ENCODE measurements at places on chromosomes 7 and 10.
A peak's percentile ranks its signal among the peaks of the same experiment; 100 is the strongest.

DNA sequence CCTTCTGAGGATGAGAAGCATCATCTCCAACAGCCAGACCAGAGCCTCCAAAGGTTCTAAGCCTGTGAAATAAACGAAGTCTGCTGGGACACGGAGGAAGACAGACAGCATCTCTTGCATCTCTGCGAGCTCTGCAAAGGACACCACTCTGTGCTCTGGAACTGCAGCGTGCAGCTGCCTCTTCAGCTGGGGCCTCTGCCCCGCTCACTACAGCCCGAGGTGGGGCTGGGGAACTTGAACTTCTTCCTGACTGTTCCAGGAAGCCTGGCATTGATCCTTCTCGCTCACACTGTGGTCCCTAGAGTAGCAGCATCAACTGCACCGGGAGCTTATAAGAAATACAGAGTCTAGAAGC is 163.3 kb downstream of the USP6NL start:
- DNase-seq: no peak

- no peak for DNase-seq
These were observed 529.8 kb upstream of the GALNT17 start for GRCh38 chr7:70602117-70602516.

- no peak for DNase-seq
These were observed 12.3 kb downstream of the CNPY1 start for GRCh38 chr7:155533827-155534690.

DNA sequence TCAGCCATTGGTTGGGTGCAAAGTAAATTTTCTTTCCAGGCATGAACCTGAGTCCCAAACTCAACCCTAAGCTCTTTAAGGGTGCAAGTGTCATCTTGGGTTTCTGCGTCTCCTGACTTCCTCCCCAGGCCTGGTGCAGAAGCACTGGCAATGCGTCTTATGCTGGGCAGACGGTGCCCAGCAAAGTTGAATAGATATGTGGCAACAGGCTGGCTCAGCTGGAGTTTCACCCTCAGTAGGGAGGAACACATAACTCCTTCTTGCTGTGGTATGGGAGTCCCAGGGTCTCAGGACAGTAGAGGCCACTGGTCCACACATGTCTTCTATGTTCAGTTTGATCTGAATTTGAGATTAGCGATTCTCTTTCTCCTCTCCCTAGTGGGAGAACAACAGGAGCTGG is 181.3 kb downstream of the RPS24 start:
- DNase-seq: no peak

GRCh38 chr10:131071721-131072120 is 239.8 kb downstream of the TCERG1L start:
- DNase-seq: no peak

GRCh38 chr10:29689001-29689400 is 54.2 kb upstream of the SVIL start:
- DNase-seq: no peak

- no peak for DNase-seq
These were observed 182.8 kb downstream of the PKD1L1 start for GRCh38 chr7:47765373-47765979.

GRCh38 chr7:157780721-157781120 is 443.9 kb downstream of the DNAJB6 start:
- no peak for DNase-seq

DNA sequence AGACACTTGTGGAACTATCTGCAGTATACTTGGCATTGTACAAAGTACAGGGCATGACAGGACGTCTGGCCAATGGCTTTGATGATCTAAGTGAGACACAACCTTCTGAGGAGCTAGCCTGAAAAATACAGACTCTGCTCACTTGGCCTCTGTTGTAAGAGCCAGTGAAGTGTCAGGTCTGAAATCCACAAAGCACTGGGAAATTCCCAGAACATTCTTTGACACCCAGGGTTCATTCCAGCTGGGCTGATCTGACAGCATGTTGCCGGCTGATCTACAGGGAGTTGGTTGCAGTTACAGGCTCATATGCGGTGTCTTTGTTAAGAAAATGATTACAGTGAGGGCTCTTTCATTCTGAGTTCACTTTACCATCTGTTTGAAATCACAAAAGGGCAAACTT is 354.6 kb downstream of the PHF14 start:
- no peak for DNase-seq

- DNase-seq: no peak
These were observed 170.5 kb upstream of the KLF6 start for GRCh38 chr10:3955493-3955892.

DNA sequence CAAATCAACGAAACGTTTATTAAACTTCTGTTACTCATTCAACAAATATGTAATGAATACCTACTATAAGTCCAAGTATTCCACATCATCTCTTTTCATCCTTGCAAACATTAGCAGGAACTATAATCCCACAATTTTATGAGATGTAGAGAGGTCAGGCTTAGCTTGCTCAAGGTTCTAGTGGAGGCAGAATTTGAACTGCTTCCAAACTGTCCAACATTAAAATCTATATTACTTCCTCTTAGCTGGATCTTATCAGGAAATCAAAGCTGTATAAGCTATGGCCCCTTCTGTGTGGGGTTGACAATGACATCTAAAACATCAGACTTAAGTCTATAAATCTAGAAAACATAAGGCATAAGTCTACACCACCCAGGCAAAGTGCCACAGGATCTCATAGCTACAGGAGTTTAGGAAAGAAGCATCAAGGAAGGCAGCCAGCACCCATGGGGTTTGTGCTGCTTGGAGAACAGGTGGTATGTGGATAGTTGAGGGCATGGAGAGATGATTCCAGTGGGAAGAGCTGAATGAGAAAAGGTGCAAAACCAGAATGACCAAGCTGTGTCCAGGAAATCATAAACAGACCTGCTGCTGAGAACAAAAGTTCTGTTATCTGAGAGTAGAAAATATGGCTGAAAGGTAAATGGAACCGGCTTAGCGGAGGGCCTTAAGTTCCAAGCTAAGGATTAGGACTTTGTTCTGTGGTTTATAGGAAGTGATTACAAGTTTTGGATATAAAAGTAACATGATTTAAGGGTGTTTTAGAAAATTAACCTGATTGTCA is 34.5 kb downstream of the PAPSS2 start:
- DNase-seq: no peak

DNA sequence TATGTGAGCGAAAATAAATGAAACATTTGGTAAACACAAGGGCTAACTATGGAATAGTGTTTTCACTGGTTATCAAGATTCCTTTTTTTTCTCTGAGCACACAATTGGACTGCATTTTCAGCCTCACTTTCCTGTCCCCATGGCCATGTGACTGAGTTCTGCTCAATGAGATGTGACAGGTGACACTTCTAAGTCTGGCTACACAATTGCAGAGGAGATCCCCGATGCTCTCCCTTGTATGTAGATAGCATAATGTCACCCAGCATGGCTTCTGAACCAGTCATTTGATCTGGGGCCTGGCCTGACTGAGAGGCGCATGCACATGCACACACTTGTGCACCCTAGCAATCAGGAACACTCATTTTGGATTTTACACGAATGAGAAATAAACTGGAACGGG is 581.8 kb downstream of the GRID1 start:
- no peak for DNase-seq

- no peak for DNase-seq
These were observed 1.3 kb upstream of the PPRC1 start for GRCh38 chr10:102131286-102132170.

- no peak for DNase-seq
These were observed 17.8 kb upstream of the IFIT2 start for GRCh38 chr10:89283936-89284475.

GRCh38 chr7:66576646-66577045 is 52.0 kb upstream of the KCTD7 start:
- no peak for DNase-seq

GRCh38 chr10:106576534-106576933 is 588.0 kb downstream of the SORCS1 start:
- DNase-seq: no peak

GRCh38 chr10:7409732-7410168 is 1.1 kb downstream of the SFMBT2 start:
- no peak for DNase-seq

DNA sequence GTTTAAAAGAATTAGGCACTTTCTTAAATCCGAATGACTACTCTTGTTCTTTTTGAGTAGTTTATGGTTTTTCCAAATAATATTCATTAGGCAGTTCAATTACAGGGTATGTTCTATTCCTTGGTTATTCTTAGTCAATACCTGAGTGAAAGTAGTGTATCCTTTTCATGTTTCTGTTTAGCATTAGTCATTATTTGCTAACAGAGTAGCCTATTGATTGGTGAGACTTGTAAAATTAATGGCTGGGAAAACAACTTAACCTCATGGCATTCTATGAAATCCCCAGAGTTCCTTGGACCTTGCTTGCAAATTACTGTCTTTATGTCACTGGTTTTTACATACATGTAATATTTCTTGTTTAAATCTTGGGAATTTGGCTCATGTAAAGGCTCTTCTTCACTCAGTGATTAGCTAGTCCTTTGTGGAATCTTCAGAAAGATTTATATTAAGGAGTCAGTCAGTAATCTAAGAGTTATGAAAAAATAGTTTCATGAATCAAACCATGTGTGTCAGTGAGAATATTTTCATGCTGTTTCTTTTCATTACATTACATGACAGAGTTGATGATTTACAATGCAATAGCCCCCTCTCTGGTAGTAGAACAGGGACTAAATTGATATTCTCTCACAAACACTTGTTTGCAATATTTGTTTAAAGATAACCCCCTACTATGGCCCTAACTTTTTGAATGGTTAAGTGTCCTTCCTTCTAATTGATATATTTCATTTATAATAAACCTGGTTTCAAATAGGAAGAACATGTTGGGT is 81.5 kb upstream of the LRRTM3 start:
- no peak for DNase-seq

DNA sequence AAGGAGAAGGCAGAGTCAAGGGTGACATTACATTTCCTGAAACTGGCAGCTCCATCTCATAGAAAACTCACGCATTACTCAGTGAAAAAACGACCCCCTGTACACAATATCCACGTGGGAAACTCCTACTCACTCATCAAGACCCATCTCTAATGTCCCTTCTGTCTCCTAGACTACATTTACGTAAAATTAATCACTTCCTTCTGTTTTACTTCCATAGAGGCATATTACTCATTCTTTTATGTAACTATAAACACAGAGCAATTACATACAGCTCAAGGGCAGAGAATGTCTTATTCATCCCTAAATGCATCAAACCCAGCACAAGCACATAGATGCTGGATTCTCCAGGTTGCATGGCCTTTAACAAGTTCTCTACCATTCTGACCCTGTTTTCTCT is 281.8 kb downstream of the KCNMA1 start:
- peak; percentile 74 for DNase-seq

DNA sequence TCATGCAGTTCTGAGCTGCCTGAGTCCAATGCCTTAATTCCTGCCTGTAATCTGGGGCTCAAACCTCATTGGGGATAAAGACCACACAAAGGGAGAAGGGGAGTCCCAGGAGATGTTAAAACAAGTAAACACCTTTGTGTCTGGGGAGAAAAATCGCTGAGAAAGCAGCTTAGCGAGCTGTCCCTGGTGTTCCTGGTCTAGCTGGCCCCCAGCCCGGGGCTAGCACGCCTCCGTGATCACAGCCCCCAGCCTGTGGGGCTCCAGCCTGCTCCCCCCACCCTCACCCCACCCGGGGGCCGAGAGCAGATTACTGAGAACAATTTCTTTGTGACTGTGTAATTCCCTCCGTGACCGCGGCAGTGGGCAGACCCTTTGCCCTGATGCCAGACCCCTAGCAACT is 24.8 kb downstream of the DPCD start:
- no peak for DNase-seq

GRCh38 chr10:22453948-22454591 is 108.8 kb downstream of the SPAG6 start:
- no peak for DNase-seq

GRCh38 chr7:148809856-148810255 is 74.2 kb downstream of the EZH2 start:
- no peak for DNase-seq

DNA sequence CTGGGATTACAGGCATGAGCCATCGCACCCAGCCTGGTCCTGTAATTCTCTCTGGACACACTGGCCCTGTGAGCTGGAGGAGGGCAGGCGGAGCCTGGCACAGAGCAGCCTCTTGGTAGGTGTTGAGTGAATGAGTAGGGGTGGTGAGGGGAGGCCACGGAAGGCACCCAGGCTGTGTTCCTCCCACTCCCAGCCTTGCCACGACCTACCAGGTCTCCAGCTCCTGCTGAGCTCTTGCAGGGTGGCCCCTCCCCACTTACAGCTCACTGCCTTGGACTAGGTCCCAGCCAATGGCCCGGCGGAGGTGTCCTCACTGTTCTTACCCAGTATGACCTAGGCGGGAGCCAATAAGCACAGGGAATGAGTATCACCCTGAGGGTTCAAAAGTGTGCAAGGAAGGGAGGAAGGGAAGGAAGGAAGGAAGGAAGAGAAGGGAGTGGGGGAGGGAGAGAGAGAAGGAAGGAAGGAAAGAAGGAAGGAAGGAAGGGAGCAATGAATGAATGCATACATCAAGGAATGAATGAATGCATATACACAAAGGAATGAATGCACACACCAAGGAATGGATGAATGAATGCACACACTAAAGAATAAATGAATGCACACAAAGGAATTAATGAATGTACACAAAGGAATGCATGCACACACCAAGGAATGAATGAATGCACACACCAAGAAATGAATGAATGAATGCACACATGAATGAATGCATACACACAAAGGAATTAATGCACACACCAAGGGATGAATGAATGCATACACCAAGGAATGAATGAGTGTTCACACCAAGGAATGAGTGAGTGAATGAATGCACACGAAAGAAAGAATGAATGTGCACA is 45.5 kb downstream of the GTF2IRD1 start:
- no peak for DNase-seq

Measured in HS-5 (cell line).